ENCODE measurements at places on chromosomes 12 and 14.

- DNase-seq, result peak; percentile 98
Measured at GRCh38 chr14:105490572-105491365, at the start of gene TEDC1. Gene TEDC1, plus strand, starts transcription at chr14:105491246. Its CDS starts 130 bp downstream, at chr14:105491376.

GRCh38 chr12:111178181-111179081, 190.5 kb downstream of the PHETA1 start:
- no peak for DNase-seq

GRCh38 chr14:68027276-68027675, 207.7 kb downstream of the RAD51B start:
- no peak for DNase-seq

DNA sequence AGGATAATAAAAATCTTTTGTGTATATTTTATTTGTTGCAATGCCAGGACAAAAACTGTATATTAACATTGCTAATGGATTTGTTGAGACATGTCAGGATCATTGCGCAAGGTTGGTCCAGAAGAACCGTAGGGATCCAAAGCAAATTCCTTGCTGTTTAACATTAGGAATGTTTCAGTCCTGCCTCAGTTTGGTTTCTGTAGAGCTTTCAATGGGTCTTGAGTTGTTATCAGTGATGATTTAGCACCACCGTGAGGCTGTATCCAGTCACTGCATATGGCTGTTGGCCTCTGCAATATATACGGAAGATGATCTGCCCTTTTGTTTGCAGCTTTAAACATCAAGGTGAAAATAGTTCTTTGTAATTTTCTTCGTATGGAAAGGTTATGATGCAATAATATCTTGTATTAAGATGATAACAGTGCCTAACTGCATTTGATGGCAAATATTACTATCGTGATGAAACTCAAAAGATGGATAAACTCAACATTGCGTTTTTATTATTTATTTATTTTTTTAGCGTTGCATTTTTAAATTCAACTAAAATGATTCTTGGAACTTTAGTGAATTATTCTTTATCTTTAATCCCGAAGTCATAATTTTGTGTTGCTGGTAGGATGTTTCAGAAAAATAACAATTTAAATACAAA, 231.2 kb downstream of the AKAP6 start:
- peak; percentile 9 for DNase-seq

- DNase-seq, result no peak
Measured at GRCh38 chr12:19006626-19007137, 122.9 kb upstream of the PLEKHA5 start.
